ENCODE measurements at places on chromosomes 5 and 9. TPM values are rescaled to one million over a fixed set of nuclear protein-coding genes. Genes with fewer than 3 reads are reported as not detected.

ACSL6 gene
- total RNA-seq: not detected

COL15A1 gene
- 5.6 TPM for total RNA-seq

SMIM32 gene
- total RNA-seq: 0.30 TPM

ADGRD2 gene
- total RNA-seq: not detected

DNA sequence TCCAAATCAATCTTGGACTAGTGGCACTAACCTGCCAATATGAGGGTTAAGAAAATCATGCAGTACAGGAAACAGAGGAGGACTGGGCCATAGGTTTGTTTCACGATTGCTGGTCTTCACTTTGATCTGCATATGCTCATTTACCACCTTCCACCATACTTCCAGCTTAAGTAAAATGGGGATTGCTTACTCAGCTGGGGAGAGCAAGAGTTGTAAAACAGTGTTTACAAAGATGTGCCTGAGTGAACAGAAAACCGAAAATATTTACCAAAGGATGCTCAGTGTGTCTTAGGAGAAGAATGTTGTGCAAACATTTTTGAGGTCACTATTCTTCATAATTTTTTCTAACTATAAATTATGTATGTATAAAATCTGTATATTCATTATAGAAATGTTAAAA lies 65.1 kb upstream of the DNAH5 start:
- H3K4me3 ChIP-seq: no peak overlapping the region
- no peak overlapping the region for H3K27ac ChIP-seq
- H3K36me3 ChIP-seq: no peaks in the 10 kb centered on the region
- no peak for DNase-seq

- peaks cover 11% of the 10 kb centered on the region for H3K4me1 ChIP-seq
- DNase-seq: peak; percentile 96
- H3K36me3 ChIP-seq: peaks cover 25% of the 10 kb centered on the region
- no peaks in the 10 kb centered on the region for H3K27me3 ChIP-seq
These were observed 12.3 kb downstream of the P4HA2 start for GRCh38 chr5:132215329-132215728.

- H3K27me3 ChIP-seq: no peaks in the 10 kb centered on the region
- peak; percentile 95 for DNase-seq
- peaks cover 37% of the 10 kb centered on the region for H3K4me1 ChIP-seq
- peak overlapping the region; percentile 13 for H3K4me3 ChIP-seq
- H3K36me3 ChIP-seq: no peaks in the 10 kb centered on the region
These were observed 18.2 kb upstream of the DCP2 start for GRCh38 chr5:112958093-112959088.

- H3K27ac ChIP-seq: no peak overlapping the region
- peaks cover 2% of the 10 kb centered on the region for H3K36me3 ChIP-seq
- H3K27me3 ChIP-seq: no peaks in the 10 kb centered on the region
- no peak for DNase-seq
- H3K4me3 ChIP-seq: no peak overlapping the region
These were observed 135.6 kb downstream of the DAB2IP start for GRCh38 chr9:121786998-121787422.

DNA sequence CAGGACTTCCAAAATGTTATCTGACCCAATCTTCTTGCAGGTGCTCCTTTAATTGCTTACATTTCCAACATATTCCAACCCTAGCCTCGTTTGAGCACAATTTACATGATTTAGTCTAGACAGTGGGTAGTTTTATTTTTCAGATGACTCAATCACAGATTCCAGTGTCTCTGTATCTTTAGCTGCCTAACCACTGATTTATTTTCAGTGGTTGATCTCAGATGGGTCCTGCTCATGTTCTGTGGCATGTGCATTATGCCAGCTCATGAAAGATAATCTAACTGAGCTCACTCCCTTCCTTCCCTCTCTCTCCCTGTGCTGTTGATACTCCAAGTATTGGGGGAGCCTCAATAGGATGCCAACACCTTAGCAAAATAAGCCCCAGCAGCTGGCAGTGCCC lies 106.1 kb upstream of the ICE1 start:
- peak; percentile 93 for DNase-seq

GRCh38 chr5:57276353-57276752 lies 102.5 kb downstream of the GPBP1 start:
- no peak overlapping the region for H3K4me3 ChIP-seq
- H3K4me1 ChIP-seq: no peaks in the 10 kb centered on the region
- no peak overlapping the region for H3K27ac ChIP-seq

Data from astrocyte (in vitro differentiated cells and primary cell).